ENCODE measurements at places on chromosomes 5 and 9. TPM values are rescaled to one million over a fixed set of nuclear protein-coding genes. Genes with fewer than 3 reads are reported as not detected.

DNA sequence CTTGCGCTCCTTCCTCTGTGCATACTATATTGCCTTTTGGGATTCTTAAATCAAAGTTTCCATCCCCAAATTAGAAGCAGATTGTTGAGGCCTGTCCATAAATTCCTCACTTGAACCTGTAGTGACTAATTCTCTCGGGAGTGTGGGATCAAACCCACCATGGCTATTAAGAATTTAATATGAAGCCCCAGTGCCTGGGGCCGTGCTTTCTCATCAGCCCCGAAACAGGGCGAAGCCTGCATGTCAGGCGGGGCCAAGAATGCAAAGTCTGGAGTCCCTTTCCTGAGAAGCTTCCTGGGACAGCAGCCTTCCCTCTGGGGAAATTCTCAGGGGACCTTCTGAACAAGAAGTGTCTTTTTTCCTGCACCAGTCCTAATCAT, 29.3 kb upstream of the FAT2 start:
- no peak for DNase-seq

- DNase-seq = no peak
These were observed 16.0 kb downstream of the OR13J1 start for GRCh38 chr9:35854091-35854762.

GRCh38 chr5:38739011-38739704, 106.7 kb upstream of the OSMR start:
- DNase-seq = no peak

- DNase-seq = no peak
These were observed 165.2 kb downstream of the TMEM38B start for GRCh38 chr9:105859428-105860091.

DNA sequence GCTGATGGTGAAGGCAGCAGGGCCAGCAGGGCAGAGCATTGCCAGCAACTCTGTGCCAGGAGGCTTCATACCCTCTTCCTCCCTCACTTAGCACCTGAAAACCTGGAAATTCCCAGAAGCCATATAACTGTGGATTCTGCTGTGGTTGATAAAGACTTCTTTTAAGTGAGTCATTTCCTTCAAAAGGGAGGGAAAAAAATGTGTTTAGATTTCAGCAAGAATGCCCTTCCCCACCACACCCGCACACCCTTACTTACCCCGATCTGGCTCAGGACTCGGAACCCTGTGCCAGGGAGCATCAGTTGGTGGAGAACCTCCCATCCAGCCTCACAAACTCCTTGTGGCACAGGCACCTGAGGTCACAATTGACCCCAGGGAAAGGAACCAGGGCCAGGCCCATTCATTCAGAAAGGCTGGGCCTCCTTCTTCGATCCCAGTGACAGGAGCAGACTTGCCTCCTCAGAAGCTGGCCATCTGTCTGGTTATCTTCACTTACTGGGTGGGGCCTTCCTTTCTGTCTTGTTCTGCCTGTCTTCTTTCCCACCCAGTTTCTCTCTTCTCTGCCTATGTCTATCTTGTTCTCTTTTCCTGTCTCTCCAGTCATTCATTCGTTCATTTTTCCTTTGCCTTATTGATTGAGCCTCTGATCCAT, 62.6 kb downstream of the PLAC8L1 start:
- DNase-seq = peak; percentile 45

GRCh38 chr9:120713257-120714087, 798 bp downstream of the MEGF9 start:
- DNase-seq = peak; percentile 46

- DNase-seq = no peak
These were observed 268.2 kb downstream of the TMEM232 start for GRCh38 chr5:110458313-110458712.

GRCh38 chr9:123457583-123457982, 101.6 kb downstream of the CRB2 start:
- no peak for DNase-seq

DNA sequence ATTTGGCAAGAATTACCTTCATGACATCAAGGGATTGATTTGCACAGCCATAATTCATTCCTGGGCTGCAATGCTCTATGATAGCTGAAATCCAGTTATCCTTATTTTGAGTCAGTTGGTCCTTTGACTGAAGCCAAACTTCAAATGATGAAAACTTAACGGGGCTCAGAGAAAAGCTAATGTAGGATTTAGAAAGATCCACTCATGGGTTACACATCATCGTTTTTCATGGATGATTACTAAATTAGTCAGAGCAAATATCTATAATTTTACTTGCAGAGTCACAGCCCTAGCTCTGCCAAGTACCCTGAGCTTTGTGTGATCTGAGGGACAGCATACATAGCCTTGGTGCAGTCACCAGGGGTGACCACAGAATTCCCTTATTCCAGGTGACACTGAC, 27.3 kb upstream of the MUSK start:
- no peak for DNase-seq

GRCh38 chr5:83474161-83474796, 2.7 kb downstream of the VCAN start:
- DNase-seq = peak; percentile 82

DNA sequence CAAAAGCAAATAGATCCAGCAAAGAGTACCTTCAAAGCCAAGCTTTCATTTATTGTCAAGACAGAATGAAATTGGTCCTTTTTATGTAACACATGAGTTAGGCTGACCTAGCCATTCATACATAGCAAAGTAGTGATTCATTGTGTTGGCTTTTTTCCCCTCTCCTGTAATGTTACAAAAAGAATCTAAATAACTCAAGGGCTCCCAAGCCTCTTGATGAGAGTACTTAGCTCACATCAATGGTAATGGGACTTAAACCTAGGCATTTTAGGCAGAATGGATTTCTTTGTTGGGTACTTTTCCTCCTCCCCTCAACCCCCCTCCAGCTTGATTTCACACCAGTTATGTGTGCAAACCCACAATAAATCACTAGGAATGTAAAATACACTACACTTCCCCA, 123.7 kb downstream of the EBF1 start:
- no peak for DNase-seq

DNA sequence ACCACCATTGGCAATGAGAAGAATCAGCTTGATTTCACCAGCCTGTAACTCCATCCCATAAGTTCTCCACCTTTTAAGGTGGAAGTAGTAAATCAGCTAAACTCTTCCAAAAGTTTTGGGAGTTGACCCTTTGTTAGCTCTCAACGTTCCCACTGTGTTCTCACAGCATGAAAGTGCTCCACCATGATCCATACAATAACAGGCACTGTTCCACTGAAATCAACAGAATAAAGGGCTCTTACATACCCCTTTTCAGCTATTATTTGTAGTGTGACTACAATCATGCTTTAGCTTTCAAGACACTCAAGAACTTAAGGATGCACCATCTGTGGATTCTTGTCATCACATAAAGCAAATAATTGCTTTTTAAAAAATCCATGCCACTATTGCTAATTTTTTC, 81.6 kb downstream of the PPP2R2B start:
- DNase-seq = no peak

The SLC28A3 gene
- not detected for polyA plus RNA-seq

The THBS4 gene
- 3.3 TPM for polyA plus RNA-seq

The SPINK7 gene
- polyA plus RNA-seq = 0.43 TPM

The FAM200C gene
- polyA plus RNA-seq = 1.6 TPM

The SPATA31D4 gene
- polyA plus RNA-seq = not detected

The MYOZ3 gene
- 1.5 TPM for polyA plus RNA-seq

The SYNPO gene
- polyA plus RNA-seq = 34.4 TPM

The ATG12 gene
- polyA plus RNA-seq = 76.7 TPM
